ENCODE measurements at places on chromosomes 1 and 21. TPM values are rescaled to one million over a fixed set of nuclear protein-coding genes. Genes with fewer than 3 reads are reported as not detected.
A peak's percentile ranks its signal among the peaks of the same experiment; 100 is the strongest.

The ANKRD45 gene
- polyA plus RNA-seq, result 5.9 TPM

The BCL2L15 gene
- 1.4 TPM for polyA plus RNA-seq

The GPR153 gene
- 5.8 TPM for polyA plus RNA-seq

The NPPB gene
- polyA plus RNA-seq, result not detected

The C1orf21 gene
- 35.2 TPM for polyA plus RNA-seq

The ADGRL4 gene
- 22.0 TPM for polyA plus RNA-seq

The MYCL gene
- 7.1 TPM for polyA plus RNA-seq

The BACE2 gene
- 28.0 TPM for polyA plus RNA-seq

The CCDC30 gene
- polyA plus RNA-seq, result 26.7 TPM

The ADCY10 gene
- 0.83 TPM for polyA plus RNA-seq

The TRIM45 gene
- polyA plus RNA-seq, result 29.5 TPM

GRCh38 chr21:40120940-40121575, 253.8 kb downstream of the PCP4 start:
- DNase-seq, result peak; percentile 40

GRCh38 chr1:223802032-223802431, 43.7 kb downstream of the TP53BP2 start:
- DNase-seq, result no peak

DNA sequence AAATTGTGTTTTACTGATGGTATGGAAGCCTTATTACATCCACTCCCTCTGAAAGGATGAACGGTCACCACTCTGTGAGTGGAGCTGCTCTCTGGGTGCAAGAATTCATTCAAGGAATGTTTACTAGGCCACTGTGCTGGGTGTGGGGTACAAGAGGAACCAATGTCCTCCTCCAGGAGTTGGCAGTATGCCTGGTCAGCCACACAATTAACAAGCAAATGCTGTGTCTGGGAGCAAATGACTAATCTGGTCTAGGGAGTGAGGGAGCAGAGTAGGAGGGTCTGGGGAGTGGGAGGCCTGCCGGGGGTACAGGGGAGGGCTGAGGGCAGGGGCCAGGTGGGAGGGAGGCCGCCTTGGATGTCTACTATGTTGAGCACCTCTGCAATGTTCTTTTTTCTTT, 27.2 kb upstream of the TDRD10 start:
- no peak for DNase-seq

GRCh38 chr1:71587961-71588360, 507.1 kb upstream of the ZRANB2 start:
- peak; percentile 31 for DNase-seq

- no peak for DNase-seq
Measured at GRCh38 chr1:44263568-44264450, 50.5 kb downstream of the DMAP1 start.

DNA sequence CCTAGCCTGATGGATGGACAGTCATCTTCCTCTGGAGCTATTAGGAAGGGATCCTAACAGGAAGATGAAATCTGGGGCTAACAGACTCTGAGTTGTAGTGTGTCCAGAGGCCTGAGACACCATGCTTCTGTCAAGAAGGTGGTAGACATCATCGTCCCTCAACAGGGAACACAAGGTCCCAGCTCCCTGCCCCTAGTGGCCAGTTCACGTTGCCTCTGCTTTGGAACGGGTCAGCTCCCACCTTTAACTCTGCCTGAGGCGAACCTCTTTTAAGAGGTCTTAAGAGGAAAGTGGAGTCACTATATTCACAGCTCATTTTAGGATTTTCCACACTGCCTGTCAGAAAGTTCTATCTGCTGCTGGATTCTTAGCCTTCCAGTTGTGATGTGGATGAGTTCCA, 28.3 kb downstream of the LRRC71 start:
- DNase-seq, result no peak

DNA sequence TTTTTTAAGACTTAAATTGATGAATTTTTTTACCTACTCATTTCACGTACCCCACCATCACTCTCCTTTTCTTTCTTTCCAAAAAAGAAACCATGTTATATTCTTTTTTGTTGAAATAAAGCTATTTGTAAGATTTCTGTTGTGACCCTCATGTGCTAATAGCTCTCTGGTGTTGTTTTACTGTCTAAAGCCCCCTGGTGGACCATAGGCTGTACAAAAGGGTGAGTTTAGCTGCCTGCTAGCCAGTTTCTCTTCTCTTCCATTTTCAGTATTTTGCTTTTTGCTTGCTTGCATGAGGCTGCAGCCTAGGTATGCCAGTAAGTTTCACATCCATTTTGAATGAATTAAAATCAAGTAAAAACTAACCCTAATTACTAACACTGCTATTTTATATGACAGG, 15.6 kb upstream of the VAMP3 start:
- peak; percentile 5 for DNase-seq

GRCh38 chr1:241156231-241156965, 200.6 kb downstream of the RGS7 start:
- DNase-seq, result no peak

- no peak for DNase-seq
Measured at GRCh38 chr1:60573121-60573520, 499.6 kb upstream of the C1orf87 start.

- no peak for DNase-seq
Measured at GRCh38 chr1:170027760-170028159, 46.7 kb downstream of the KIFAP3 start.

GRCh38 chr1:31376375-31377134, 3.7 kb upstream of the FABP3 start:
- DNase-seq, result no peak

DNA sequence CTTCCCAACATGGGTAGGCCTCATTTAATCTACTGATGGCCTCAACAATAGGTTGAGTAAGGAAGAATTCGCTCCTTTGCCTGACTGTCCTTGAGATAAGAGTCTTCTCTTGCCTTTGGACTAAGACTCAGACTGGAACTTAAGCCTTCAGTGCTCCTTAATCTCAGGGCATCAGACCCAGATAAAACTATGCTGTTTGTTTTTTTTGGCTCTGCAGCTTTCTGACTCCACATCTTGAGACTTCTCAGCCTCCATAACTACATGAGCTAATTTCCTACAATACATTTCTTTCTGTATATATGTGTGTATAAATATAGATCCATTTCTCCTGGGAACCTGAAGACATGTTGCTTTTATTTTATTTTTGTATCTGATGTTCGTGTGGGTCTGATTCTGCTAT, 1470.7 kb upstream of the PRMT6 start:
- DNase-seq, result no peak

DNA sequence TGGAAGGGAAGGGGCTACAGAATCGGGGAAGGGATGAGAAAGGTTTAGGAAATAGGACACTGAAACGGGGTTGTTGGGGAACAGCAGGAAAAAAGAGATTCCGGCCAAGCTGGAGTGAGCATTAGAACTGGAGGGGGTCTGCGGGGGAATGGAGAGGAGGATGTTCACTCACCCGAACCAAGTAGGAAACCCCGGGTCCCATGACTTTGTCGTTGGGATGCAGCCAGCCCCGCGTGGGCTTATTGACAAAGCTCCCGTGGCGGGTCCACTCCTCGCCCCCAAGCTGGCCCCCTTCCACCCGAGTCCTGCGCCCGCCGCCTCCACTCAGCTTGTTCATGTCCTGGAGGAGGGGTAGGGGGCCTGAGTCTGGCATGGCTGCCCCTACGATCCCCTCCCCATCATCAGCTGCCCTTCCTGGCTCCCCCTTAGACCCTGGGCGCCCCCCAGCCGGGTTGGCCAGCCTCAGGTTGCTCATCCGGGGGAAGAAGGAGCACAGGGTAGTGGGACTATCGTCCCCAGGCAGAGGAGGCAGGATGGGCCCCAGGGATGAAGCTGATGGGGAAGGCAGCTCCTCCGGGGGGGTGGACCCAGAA, 591 bp downstream of the SHC1 start:
- no peak for DNase-seq

DNA sequence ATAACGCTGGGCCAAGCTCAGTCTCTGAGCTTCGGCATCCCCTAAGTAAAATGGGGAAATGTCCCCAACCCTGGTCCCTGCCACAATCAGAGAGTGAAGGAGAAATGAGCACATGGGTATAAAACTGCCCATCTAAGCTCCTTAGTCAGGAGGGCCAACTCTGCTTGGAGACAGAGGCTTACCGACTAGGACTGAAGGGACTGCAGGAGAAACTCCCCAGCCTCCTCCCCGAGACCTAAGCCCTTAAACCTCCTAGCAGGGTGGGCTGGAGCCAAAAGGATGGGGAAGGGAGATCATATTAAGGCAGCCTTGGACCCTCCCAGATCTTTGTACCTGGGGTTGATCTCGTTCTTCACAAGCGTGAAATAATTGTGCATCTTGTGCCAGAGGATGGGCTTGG, 5.5 kb downstream of the ETNK2 start:
- no peak for DNase-seq

DNA sequence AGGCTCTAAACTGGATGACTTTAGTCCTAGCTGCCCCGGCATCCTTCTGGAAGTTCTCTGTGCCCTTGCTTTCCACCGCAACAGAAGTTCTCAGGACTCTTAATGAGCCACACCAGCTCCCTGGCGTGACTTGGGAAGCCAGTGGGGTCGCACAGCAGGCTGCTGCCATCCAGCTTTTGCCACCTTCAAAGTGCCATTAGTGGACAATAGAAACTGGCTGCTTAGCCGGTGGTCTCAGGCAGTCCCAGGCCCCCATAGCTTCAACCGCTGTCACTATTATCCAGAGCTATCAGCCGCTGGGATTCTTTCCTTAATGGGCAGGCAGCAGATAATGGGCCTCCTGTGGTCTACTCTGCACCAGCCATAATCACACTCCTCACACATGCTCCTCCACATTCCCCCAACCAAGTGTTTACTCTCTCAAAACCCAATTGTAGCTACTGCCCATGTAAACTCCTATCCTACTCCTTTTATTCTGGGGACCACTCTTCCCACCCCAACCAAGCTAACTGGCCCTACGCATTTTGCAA, 37.3 kb downstream of the PLEKHA6 start:
- DNase-seq, result no peak

DNA sequence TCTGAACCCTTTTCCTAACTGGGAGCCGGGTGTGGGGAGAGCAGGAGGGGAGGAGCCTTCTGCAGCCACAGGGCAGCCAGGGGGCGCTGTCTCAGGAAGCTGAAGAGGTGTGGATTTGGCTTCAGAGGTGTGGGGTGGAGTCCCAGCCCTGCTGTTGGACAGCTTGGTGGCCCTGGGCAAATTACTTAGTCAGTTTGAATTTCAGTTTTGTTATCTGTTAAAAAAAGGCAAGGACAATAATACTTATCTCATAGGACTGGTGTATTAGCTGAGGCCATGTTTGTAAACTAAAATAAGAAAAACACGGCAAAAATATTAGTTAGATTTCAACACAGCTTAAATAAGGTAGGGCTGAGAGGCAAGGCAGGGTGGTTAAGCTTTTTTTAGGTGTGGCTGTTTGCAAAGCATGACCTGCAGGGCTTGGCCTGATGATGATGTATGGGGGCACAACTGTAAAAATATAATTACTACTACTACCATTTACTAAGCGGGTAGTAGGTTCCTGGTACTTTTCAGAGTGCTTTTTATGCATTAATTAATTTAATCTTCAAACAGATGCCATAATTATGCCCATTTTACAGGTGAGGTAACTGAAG, 111.8 kb downstream of the PLXNA2 start:
- DNase-seq, result peak; percentile 63

GRCh38 chr1:165532053-165532452, 11.7 kb upstream of the LRRC52 start:
- DNase-seq, result no peak

DNA sequence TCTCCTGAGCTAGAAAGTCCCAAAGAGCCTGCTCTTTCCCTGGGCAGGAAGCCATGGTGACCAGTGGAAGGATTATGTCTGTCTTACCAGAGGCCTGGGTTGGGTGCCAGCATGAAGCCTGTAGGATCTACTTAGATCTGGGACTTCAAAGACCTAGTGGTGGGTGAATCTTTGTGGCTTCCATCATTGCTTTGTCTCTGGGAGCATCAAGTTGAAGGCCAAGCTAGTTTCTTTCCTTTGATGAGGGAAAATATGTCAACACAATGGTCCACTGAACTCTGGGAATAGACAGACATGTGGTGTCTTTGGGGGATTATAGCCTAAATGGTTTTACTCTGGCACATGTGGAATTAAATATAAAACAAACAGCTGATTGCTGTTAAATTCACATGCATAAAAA, 100.5 kb upstream of the HOOK1 start:
- DNase-seq, result no peak

- peak; percentile 55 for DNase-seq
Measured at GRCh38 chr1:231357831-231358354, 19.8 kb downstream of the SPRTN start.

- no peak for DNase-seq
Measured at GRCh38 chr1:9263984-9264872, 28.5 kb upstream of the SPSB1 start.

- no peak for DNase-seq
Measured at GRCh38 chr1:111172463-111172862, 28.0 kb downstream of the DENND2D start.

- no peak for DNase-seq
Measured at GRCh38 chr1:24992761-24993211, 62.7 kb upstream of the RUNX3 start.

DNA sequence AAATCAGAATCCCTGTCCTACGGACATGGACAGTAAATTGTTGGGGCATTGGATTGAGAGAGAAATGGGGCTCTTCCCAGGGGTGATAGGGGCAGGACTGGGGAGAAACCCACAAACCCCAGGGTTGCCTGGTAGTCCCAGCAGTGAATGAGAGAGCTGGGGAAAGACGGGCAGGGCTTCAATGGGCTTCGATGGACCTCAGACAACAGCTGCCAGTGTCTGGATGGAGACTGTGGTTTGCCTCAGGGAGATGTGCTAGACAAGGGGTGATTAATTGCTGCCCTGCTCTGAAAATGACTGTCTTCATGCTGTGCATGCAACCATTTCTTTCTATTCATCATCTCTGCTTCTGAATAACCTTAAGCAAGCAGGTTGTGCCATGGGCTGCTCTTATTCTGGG, 7.4 kb downstream of the GPR25 start:
- no peak for DNase-seq

GRCh38 chr1:93992954-93993353, 83.7 kb upstream of the GCLM start:
- no peak for DNase-seq

DNA sequence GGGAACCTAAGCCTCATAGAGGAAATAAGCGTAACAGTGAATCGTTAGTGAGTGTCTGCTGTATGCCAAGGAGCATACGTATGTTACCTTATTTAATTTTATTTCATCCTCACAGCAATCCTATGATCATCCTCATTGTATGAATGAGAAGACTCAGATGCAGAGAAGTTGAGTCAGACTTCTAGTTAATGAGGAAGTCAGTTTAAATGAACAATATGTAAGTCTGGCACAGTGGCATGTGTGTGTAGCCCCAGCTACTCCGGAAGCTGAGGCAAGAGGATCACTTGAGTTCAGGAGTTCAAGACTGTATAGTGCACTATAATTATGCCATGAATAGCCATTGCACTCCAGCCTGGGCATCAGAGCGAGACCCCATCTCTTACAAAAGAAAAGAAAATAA, 148.0 kb downstream of the ZZZ3 start:
- no peak for DNase-seq

DNA sequence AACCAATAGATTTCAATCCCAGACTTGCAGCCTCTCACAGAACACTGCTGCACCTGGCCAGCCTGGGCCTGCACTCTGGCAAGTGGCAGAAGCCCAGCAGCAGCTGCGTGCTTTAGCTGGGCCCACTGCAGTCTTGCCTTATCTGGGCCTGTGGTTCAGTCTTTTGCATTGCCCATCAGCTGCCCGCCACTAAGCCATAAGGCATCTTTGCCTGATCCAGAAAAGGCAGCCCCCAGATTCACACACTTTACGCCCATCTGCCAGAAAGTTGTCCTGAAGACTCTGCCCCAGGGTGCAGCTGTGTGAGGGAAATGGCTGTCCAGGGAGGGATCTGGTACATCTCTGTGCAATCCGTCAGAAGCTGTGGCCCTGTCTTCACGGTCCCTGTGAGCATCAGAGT, 217.0 kb downstream of the DNAH14 start:
- DNase-seq, result no peak
